AG08396 (cell line): ENCODE measurements at places on chromosomes 11 and 22.

- DNase-seq, result no peak
Measured at GRCh38 chr11:65440831-65441499, 18.4 kb downstream of the NEAT1 start.

DNA sequence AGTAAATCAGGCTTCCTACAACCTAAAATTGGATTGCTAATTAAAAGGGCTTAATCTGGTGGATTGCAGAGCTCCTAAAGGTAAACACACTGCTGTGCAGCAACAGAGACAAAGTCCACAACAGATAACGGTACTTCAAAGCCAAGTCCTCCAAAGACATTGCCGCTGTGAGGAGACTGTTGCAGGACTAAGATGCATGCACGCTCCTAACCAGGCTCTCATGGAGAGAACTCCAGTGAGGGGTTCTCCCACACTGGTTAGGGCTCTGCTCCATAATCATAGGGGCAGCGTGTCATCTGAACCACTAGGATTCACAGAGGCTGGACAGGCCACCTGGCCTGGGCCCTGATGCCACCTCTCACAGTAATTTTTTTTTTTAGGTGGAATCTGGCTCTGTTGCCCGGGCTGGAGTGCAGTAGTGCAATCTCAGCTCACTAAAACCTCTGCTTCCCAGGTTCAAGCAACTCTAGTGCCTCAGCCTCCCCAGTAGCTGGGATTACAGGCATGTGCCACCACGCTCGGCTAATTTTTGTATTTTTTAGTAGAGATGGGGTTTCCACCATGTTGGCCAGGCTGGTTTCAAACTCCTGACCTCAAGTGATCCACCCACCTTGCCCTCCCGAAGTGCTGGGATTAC, 56.9 kb upstream of the ARFGAP3 start:
- no peak for DNase-seq

DNA sequence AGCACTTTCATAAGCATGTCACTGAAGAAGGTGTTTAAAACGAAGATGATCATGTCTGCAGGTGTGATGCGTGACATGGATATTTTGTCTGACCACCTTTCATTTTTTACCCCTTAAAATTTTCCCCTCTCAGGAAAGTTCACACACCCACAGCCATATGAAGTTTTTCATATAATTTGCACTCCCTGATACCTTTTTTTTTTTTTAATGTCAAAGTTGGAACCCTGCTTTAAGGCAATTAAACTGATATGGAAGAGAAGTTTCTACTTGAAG, 104.6 kb downstream of the ATXN10 start:
- DNase-seq, result no peak

GRCh38 chr11:33779849-33780528, 5.7 kb upstream of the FBXO3 start:
- DNase-seq, result peak; percentile 76

GRCh38 chr11:105610871-105611571, 1.1 kb downstream of the GRIA4 start:
- no peak for DNase-seq

GRCh38 chr11:28837599-28837998, 729.4 kb downstream of the METTL15 start:
- no peak for DNase-seq

DNA sequence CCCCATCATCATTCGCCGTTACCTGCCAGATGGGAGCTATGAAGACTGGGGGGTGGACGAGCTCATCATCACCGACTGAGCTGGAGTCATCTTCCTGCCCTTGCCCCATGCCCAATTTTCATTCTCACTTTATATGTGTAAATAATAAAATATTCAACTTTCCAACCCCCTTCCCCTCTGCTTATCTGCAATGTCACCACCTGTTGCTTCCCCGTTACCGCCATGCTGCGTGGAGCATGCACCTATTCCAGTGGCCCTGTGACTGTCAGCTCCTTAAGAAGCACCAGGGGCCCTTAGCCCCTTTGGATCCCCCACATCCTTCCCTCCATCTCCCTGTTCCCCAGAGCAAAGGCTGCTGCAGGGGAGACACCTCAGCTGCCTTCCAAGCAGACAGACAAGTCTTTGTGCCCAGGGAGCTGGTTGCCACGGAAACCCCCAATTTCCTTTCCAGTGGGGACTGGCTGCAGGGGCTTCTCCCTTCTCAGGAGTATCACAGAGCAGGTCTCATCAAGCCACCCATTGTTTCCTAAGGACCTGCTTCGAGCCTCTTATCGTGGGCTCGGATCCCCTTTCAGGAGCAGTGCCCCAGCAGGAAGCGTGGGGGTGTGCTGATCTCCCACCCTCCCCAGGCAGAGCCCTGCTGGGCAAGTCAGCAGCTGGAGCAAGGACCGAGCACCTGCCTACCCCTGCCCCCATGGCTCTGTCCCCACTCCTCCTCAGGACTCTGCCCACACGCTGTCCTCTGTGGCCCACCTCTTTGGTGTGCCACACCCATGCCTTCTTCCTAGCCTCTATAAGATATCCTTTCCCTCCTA, 14.3 kb downstream of the POLR2F start:
- DNase-seq, result no peak

- DNase-seq, result no peak
Measured at GRCh38 chr11:101331411-101331810, 201.8 kb upstream of the PGR start.

DNA sequence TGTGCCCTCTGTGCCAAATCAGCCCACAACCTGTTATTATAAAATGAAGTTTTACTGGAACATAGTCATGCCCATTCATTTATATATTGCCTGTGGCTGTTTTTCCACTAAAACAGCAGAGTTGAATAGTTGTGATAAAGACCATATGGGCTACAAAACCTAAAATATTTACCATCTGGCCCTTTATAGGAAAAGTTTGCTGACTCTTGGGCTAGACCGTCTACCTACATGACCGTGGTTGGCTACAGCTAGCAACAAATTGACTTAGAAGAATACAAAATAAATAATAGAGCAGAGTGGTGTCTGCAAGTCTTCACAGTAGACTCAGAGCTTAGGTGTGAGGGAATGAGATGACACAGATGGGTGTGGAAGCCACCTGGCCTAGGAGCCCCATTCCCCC, 11.2 kb upstream of the IL18BP start:
- no peak for DNase-seq

- peak; percentile 56 for DNase-seq
Measured at GRCh38 chr11:561148-562003, 606 bp downstream of the RASSF7 start.

DNA sequence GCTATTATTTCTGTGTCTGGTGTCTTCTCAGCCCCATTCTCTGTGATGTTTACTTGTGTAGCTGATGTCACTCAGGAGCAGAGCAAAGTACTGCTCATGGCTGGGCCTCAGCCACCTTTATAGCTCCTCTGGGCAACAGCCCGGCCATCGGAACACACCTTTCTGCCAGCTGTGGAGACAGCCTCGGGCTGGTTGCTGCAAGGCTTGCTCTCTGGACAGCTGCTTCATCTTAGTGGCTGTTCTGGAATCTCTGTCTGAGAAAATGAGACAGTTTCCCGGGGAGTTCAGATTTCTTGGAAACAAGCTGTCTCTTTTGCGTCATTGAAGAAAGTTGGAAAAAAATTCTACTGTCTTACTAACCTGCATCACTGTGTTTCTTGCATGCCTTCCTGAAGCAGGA, 20.0 kb downstream of the THY1 start:
- DNase-seq, result no peak

- no peak for DNase-seq
Measured at GRCh38 chr11:18010977-18011586, 1.8 kb downstream of the SERGEF start.

- peak; percentile 96 for DNase-seq
Measured at GRCh38 chr22:21867528-21868266, at the start of gene MAPK1. Gene MAPK1 (minus strand): TSS chr22:21867645. CDS start chr22:21867440, 205 bp downstream.

- no peak for DNase-seq
Measured at GRCh38 chr22:49344161-49344560, 483.5 kb downstream of the BRD1 start.

DNA sequence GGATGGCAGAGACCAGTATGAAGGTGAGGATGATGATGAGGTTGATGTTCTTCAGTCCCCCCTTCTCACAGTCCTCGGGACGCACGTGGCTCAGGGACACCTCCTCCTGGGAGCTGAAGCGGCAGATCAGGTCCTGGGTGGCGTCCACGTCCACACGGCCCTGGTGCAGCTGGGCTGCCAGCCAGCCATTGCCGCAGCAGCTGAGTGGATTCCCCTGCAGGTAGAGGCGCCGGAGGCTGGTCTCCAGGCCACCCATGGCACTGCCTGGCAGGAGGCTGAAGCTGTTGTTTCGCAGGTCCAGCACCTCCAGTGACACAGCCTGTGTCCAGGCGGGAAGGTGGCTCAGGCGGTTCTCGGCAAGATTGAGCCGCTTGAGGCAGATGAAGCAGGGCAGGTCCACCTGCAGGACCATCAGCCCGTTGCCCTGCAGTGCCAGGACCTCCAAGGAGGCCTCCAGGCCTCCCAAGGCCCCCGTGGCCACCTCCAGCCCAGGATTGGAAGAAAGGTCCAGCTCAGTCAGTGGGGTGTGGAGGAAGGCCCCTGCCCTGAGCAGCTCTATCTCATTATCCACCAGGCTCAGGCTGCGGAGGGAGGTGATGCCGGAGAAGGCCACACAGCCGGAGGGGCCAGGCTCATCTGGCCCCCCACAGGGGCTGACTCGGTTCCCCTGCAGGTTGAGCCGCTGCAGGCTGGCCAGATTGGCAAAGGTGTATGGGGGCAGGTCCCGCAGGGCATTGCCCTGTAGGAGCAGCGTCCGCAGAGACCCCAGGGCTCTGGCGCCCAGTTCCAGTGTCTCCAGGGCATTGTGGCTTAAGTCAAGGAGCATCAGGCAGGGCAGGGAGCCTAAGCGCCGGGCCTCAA, 10.6 kb downstream of the LRRC32 start:
- DNase-seq, result no peak

- no peak for DNase-seq
Measured at GRCh38 chr11:45736424-45736823, 68.5 kb upstream of the SLC35C1 start.

GRCh38 chr11:18105802-18106574, at the start of gene SAAL1:
Gene SAAL1 (minus strand): TSS chr11:18106082. CDS start chr11:18106041, 41 bp downstream.
- peak; percentile 89 for DNase-seq
